ENCODE measurements at places on chromosomes 4 and X. TPM values are rescaled to one million over a fixed set of nuclear protein-coding genes. Genes with fewer than 3 reads are reported as not detected.

MAGEA9B gene
- total RNA-seq = not detected

GRCh38 chr4:98556451-98556850, 102.0 kb downstream of the TSPAN5 start:
- DNase-seq = no peak

AMOT gene
- total RNA-seq = 7.5 TPM

- no peak for DNase-seq
Measured at GRCh38 chr4:172040766-172041165, 227.6 kb downstream of the GALNTL6 start.

- no peak for DNase-seq
Measured at GRCh38 chr4:165458471-165458870, 79.7 kb downstream of the CPE start.

UCP1 gene
- total RNA-seq = not detected

- DNase-seq = no peak
Measured at GRCh38 chrX:3143043-3143799, 102.0 kb downstream of the ARSF start.

CENPI gene
- total RNA-seq = 5.2 TPM
